Natural killer cell treated with Interleukin-12 subunit alpha and Interleukin-12 subunit beta and Interleukin-15 and Interleukin-18, amount 100 ng/mL, for 72 hours (primary cell): ENCODE measurements at places on chromosomes 3 and 15. TPM values are rescaled to one million over a fixed set of nuclear protein-coding genes. Genes with fewer than 3 reads are reported as not detected.

ATP8B4 gene
- 273 TPM for total RNA-seq

TICRR gene
- 42.1 TPM for total RNA-seq

GP9 gene
- total RNA-seq = not detected

STAC gene
- not detected for total RNA-seq

NANOGP8 gene
- total RNA-seq = not detected

PTX3 gene
- not detected for total RNA-seq

CNTN3 gene
- total RNA-seq = not detected

BBS4 gene
- 17.0 TPM for total RNA-seq

SLC9C1 gene
- not detected for total RNA-seq

NRG4 gene
- total RNA-seq = 0.21 TPM

FRMD5 gene
- total RNA-seq = not detected

ZNF660 gene
- 2.5 TPM for total RNA-seq

SLITRK3 gene
- not detected for total RNA-seq

BCHE gene
- not detected for total RNA-seq

TLNRD1 gene
- total RNA-seq = 40.7 TPM

GOLGA8R gene
- 53.4 TPM for total RNA-seq
